ENCODE measurements at places on chromosomes 12 and 14.

DNA sequence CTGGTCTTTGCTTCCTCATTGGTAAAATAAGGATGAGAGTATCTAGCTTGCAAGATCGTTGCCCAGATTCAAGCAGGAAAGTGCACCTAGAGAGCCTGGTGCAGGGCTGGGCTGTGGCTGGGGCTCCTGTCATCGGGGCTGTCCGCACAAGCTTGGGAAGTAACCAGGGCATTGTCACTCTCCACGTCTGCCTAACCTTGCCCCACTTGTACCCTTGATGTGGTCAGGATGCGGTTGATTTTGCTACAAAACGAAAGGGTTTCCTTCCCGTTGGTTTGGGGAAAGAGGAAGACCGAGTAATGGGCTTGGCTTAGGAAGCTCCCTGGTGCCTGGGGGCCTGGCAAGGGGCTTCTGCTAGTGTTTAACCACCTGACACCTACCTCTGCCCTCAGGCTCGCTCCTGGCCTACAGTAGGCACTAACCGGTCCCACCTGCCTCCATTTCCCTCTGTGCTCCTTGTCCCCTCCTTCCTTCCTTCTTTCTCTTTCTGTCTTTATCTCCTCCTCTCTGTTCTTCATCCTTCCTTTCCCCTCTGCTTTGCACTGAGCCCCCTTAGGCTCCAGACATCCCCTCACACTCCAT lies 21.8 kb downstream of the MVK start:
- DNase-seq = no peak

DNA sequence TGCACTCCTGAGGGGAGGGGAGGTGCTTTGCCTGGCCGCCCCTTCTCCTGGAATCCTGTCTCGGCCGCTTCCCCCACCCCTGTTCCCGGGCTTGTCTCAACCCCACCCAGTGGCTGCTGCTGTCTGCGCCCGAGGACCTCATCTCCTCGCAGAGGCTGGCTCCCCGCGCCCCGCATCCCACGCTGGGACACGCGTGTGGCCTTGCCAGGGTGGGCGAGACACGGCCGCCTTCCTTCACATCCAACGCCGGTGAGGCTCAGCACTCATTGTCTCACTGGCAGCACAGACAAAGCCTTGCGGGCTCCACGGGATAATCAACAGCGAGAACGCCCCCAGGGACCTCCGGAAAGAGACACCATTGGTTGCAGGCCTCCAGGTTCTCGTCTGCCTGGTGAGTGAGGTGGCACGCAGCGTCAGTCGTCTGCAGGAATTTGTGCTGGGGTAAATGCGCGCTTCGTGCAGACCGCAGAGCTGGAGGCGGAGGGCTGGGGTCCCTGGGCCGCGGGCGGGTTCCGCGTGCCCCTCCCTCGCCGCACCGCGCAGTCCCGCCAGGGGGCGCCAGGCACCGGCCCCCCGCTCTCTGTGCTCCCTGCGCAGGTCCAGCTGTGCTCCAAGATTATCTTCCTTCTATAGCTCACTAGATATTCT lies 26.8 kb downstream of the CCDC177 start:
- DNase-seq = no peak

DNA sequence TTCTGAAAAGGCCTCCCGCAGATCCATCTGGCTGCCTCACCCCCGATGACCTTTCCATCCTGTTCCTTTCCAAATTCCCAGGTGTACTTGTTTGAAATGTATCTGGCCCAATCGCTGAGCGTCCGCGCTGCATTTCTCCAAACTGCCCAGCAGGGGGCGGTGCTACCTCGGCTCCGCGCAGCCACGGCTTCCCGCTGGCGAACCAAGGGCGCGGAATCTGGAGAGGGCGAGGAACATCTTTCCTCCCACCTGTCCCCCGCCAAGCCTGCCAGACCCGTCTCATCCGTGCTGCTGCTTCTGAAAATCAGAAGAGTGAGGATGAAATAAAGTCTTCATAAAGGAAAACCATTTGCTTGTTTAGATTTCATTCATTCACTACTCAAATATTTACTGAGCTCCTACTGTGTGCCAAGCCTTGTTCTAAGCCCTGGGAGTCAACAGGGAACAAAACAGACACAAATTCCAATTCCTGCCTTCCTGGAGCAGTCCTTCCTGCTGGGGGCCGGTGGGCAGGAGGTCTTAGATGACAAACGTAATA lies 16.8 kb upstream of the MYL2 start:
- no peak for DNase-seq

- no peak for DNase-seq
These were observed 2.4 kb downstream of the CKB start for GRCh38 chr14:103520269-103520656.

All from esophagus muscularis mucosa (tissue), 4 donors.